Daoy (cell line): ENCODE measurements at places on chromosomes 3 and 15. TPM values are rescaled to one million over a fixed set of nuclear protein-coding genes. Genes with fewer than 3 reads are reported as not detected.

HOMER2 gene
- 7.9 and 11.1 TPM in 2 replicates for total RNA-seq

RTP4 gene
- total RNA-seq = 2.0 and 5.2 TPM in 2 replicates

TMEM207 gene
- not detected in 2 replicates for total RNA-seq

ACTR8 gene
- total RNA-seq = 27.1 and 38.9 TPM in 2 replicates

GABRB3 gene
- total RNA-seq = 3.3 and 6.6 TPM in 2 replicates

RBP2 gene
- total RNA-seq = not detected in 2 replicates

DUOX1 gene
- 0.03 and 0.17 TPM in 2 replicates for total RNA-seq

PLSCR2 gene
- total RNA-seq = not detected in 2 replicates

DISP2 gene
- 0.51 and 1.1 TPM in 2 replicates for total RNA-seq

PARL gene
- total RNA-seq = 73.9 and 88.0 TPM in 2 replicates

FBXW12 gene
- total RNA-seq = not detected in 2 replicates

TUSC2 gene
- 44.3 and 51.3 TPM in 2 replicates for total RNA-seq

LDHAL6B gene
- not detected in 2 replicates for total RNA-seq

ADCY5 gene
- total RNA-seq = 0.06 TPM in 1 of 2 replicates, not detected in the other

CPNE9 gene
- not detected in 2 replicates for total RNA-seq

SMAD6 gene
- 9.0 and 12.2 TPM in 2 replicates for total RNA-seq

CMTM7 gene
- total RNA-seq = 12.4 TPM in 2 replicates

TRH gene
- total RNA-seq = not detected in 2 replicates

SHC4 gene
- 0.24 and 1.3 TPM in 2 replicates for total RNA-seq

NR1I2 gene
- total RNA-seq = 1.0 and 1.3 TPM in 2 replicates

ITIH1 gene
- total RNA-seq = not detected in 2 replicates

FRMD5 gene
- 6.9 and 8.7 TPM in 2 replicates for total RNA-seq

ALCAM gene
- 94.2 and 102 TPM in 2 replicates for total RNA-seq

SLC22A13 gene
- 0.91 TPM in 1 of 2 replicates, not detected in the other for total RNA-seq

ZNF717 gene
- 4.3 and 5.0 TPM in 2 replicates for total RNA-seq

ZNF621 gene
- 9.9 and 13.0 TPM in 2 replicates for total RNA-seq

CADPS gene
- total RNA-seq = not detected in 2 replicates

EEF1AKMT4 gene
- 15.7 and 21.5 TPM in 2 replicates for total RNA-seq

ZNF660 gene
- total RNA-seq = 0.60 and 0.91 TPM in 2 replicates

FGF7 gene
- not detected in 2 replicates for total RNA-seq

NEK11 gene
- 8.6 and 16.4 TPM in 2 replicates for total RNA-seq

SPG21 gene
- total RNA-seq = 43.5 and 49.9 TPM in 2 replicates

SAMD7 gene
- not detected in 2 replicates for total RNA-seq

ACKR2 gene
- 0.23 TPM in 1 of 2 replicates, not detected in the other for total RNA-seq

ZPLD1 gene
- 0.06 TPM in 1 of 2 replicates, not detected in the other for total RNA-seq

TSC22D2 gene
- 3.2 and 9.1 TPM in 2 replicates for total RNA-seq

MUSTN1 gene
- total RNA-seq = not detected in 2 replicates

C2CD4A gene
- not detected in 2 replicates for total RNA-seq

HRG gene
- not detected in 2 replicates for total RNA-seq

BTLA gene
- not detected in 2 replicates for total RNA-seq

ADGRG7 gene
- total RNA-seq = not detected in 2 replicates

INKA1 gene
- not detected in 2 replicates for total RNA-seq

ZNF662 gene
- 0.30 and 0.80 TPM in 2 replicates for total RNA-seq

DAPK2 gene
- total RNA-seq = 1.5 and 1.9 TPM in 2 replicates

FSD2 gene
- total RNA-seq = not detected in 2 replicates

DGKG gene
- total RNA-seq = 12.7 and 20.5 TPM in 2 replicates

CCDC13 gene
- 0.74 and 1.5 TPM in 2 replicates for total RNA-seq

CPLX3 gene
- total RNA-seq = not detected in 2 replicates

OSBPL10 gene
- total RNA-seq = 4.8 and 14.0 TPM in 2 replicates
